ENCODE measurements at places on chromosomes 7 and 10.

DNA sequence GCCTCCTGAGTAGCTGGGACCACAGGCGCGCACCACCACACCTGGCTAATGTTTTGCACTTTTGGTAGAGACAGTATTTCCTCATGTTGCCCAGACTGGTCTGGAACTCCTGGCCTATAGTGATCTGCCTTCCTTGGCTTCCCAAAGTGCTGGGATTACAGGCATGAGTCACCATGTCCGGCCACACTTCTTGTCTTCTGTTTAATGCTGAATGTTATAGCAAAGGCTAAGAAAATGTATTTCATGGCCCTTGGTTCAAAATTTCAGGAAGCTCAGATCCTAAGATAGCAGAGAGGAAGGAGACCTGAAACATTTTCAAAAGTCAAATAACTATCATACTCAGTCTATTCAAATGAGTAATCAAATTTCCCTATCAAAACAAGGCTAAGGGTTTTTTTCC lies 229.6 kb downstream of the BAMBI start:
- DNase-seq: no peak

- DNase-seq: no peak
These were observed 232.5 kb downstream of the PTEN start for GRCh38 chr10:88095778-88096431.

- no peak for DNase-seq
These were observed 53.2 kb downstream of the STK17A start for GRCh38 chr7:43636093-43636492.

GRCh38 chr7:125358551-125359167 lies 429.0 kb upstream of the POT1 start:
- no peak for DNase-seq

DNA sequence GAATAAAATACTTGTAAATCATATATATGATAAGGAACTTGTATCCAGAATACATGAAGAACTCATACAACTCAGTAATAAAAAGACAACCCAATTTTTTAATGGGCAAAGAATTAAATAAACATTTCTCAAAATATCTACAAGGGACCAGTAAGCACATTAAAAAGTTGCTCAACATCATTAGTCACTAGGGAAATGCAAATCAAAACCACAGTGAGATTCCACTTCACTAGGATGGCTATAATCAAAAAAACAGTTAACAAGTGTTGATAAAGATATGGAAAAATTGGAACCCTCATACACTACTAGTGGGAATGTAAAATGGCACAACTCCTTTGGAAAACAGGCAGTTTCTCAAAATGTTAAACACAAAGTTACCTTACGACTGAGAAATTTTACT lies 40.3 kb upstream of the YAE1 start:
- DNase-seq: no peak

- DNase-seq: no peak
These were observed 90.9 kb downstream of the POLR1F start for GRCh38 chr7:19617901-19618300.

- DNase-seq: no peak
These were observed 162.6 kb upstream of the GDF10 start for GRCh38 chr10:47137311-47137851.

GRCh38 chr7:157010588-157011332 lies at the start of gene MNX1:
TSS of gene MNX1 (minus strand) at chr7:157010663. CDS start at chr7:157010350, 313 bp downstream.
- DNase-seq: no peak

GRCh38 chr10:12656518-12657142 lies 307.3 kb downstream of the CAMK1D start:
- no peak for DNase-seq

GRCh38 chr10:49369216-49370162 lies 26.4 kb downstream of the DRGX start:
- DNase-seq: no peak

GRCh38 chr10:110425684-110426293 lies 71.9 kb upstream of the DUSP5 start:
- no peak for DNase-seq

DNA sequence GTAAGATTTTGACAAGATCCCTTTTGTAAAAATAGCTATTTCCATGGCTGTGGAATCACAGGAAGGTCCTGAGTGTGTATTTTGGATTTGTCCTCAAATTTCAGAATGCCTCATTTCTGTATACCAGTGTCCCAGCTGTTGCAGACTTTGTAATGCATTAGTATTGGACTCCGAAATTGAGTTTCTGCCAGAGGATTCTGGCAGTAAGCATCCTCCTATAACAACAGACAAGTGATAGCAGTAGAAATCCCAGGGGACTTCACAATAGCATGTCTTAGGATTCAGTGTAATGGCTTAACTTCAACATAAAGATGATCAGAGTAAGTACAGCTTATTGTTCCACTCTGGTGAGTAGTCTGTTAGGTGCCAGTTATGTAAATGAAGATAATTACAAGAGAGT lies 104.6 kb downstream of the FOXP2 start:
- no peak for DNase-seq

GRCh38 chr7:23184709-23185359 lies 3.0 kb downstream of the NUP42 start:
- no peak for DNase-seq

DNA sequence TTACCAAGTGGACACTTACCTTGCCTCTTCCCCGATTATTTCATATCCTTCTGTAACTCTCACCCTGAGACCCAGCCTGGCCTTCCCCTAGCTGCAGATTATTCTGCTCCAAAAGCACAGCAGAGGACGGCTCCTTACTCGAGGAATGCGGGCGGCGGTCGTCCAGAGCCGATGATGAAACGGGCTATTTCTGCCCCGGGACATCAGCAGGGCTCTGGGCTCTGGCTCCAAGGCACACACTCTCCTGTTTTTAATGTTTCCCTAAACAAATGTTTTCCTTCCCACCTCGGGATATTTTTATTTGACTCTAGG lies 343 bp upstream of the C10orf71 start:
- DNase-seq: no peak

DNA sequence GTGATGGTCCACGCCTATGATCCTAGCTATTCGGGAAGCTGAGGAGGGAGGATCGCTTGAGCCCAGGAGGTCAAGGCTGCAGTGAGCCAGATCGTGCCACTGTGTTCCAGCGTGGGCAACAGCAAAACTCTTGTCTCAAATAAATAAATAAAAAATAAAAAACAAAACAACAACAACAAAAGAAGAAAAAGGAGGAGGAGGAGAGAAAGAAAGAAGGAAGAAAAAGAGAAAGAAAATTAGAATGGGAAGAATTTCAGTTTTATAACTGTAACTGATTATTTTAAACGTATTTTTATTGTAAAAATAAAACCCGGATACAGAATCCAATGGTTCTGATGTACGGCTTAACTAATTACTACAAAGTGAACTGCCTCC lies 37.2 kb upstream of the PSAP start:
- no peak for DNase-seq

GRCh38 chr7:77537136-77537777 lies at the start of gene PTPN12:
TSS of gene PTPN12 (plus strand) at chr7:77537295. CDS start at chr7:77537547, 252 bp downstream.
- no peak for DNase-seq

DNA sequence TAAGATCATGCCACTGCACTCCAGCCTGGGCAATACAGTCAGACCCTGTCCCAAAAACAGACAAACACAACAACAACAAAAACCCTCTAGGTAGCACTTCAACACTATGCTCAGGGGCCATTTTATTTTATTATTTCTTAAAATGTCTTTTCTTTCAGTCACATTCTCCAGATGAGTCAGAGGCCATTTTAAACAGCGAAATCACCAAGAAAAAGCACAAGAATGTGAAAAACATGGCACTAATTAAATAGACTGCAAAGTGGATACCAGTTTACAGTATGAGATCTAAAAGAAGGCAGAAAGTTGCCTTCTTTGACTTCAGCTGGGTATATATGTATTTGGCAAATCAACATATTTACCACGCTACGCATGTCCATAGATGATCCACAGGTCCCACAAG lies 6.1 kb upstream of the FGL2 start:
- DNase-seq: no peak

- no peak for DNase-seq
These were observed 7.2 kb upstream of the CHCHD1 start for GRCh38 chr10:73774637-73775036.

DNA sequence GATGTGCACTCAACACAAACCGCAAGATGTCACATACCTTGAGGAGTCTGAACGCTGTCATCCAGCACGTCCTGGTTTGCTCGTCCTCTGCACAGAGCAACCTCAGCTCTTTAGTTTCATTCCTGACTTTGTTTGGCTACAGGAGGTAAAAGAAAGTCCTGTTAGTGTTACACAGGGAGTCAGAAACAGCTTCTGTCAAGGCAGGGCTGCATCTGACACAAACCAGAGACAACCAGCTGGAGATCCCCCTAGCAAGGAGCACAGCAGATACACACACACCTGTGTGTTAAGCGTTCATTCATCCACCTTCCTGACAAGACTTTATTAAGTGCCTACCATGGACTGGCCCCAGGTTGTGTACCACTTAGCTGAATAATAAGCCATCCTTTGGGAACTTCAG lies 47.5 kb upstream of the DDC start:
- DNase-seq: no peak

- DNase-seq: no peak
These were observed 31.3 kb downstream of the FAM204A start for GRCh38 chr10:118310822-118311221.

GRCh38 chr10:107436568-107436967 lies 272.1 kb upstream of the SORCS1 start:
- DNase-seq: no peak

GRCh38 chr7:4653771-4654170 lies 28.3 kb upstream of the FOXK1 start:
- DNase-seq: no peak

DNA sequence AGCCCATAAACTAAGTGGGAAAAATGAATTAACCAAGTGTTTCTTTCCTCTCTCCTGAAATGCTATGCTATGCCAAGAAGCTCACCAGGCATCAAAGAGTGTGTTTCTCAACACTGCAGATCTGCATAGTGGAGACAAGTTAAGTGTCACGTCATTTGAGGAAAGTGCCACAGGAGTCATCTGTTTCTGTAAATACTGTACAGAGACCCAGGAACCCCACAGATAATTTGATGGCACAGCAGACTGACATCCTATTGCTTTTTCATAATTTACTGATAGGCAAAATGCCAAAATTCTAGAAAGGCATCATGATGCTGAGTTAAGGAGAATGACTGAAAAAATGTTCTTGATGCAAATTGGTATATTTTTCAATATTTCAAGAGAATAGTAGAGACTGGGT lies 124.3 kb downstream of the NRCAM start:
- DNase-seq: no peak

DNA sequence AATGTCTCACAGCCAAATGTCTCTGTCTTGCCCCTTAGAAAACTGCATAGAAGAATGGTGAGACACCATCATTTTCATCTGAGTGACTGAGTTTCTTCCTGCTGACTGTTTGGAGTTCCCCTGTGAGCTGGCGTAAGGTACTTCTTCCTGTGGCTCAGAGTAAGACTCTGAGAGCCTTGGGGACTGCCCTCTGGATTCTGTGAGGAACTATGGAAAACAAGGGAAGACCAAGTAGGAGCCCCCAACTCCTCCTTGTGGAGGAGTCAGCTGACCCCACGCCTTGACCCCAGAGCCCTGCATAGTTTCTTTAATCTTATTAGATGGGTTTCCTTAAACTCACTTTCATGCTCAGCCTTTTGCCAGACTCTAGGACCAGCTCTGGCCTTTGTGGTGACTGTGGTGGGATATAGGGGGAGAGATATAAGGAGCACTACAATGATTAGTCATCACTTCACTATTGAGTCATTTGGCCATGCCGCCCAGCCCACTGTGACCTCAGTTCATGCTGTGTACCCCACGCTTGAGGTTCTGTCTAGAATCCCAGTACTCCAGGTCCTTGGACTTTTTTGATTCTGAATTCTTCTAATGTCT lies 51.8 kb upstream of the FAM133B start:
- no peak for DNase-seq

GRCh38 chr10:113096128-113096996 lies 146.3 kb downstream of the TCF7L2 start:
- DNase-seq: no peak

DNA sequence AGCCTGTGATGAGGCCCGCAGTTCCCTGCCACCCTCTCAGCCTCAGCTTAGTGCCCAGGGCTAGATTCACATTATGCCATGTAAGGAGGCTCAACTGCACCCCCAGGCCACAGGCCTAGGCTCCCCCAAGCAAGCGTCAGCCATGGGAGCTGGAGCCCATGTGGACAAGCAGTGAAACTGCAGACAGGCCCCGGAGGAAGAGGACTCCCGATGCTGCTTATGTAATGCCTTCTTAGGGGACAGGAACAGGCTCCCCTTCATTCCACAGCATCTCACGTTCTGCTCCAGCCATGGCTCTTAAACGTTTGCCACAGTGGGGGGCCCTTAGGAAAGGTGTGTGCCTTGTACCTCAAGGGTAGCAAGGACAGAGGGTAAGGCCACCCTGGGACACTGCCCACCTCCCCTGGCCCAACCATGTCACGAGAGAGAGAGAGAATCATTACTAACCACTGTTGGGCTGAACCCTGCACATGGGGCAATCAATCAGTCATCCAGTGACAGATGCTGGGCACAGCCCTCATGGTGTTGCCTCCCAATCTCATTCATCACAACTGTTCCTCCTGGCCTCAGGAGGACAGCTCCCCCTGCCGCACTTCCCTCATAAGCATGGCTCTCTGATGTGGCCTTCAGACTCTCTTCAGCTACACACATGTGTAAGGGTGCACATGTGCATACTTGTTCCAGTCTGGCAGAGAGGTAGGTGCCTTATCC lies 263.0 kb downstream of the GRID1 start:
- DNase-seq: no peak

DNA sequence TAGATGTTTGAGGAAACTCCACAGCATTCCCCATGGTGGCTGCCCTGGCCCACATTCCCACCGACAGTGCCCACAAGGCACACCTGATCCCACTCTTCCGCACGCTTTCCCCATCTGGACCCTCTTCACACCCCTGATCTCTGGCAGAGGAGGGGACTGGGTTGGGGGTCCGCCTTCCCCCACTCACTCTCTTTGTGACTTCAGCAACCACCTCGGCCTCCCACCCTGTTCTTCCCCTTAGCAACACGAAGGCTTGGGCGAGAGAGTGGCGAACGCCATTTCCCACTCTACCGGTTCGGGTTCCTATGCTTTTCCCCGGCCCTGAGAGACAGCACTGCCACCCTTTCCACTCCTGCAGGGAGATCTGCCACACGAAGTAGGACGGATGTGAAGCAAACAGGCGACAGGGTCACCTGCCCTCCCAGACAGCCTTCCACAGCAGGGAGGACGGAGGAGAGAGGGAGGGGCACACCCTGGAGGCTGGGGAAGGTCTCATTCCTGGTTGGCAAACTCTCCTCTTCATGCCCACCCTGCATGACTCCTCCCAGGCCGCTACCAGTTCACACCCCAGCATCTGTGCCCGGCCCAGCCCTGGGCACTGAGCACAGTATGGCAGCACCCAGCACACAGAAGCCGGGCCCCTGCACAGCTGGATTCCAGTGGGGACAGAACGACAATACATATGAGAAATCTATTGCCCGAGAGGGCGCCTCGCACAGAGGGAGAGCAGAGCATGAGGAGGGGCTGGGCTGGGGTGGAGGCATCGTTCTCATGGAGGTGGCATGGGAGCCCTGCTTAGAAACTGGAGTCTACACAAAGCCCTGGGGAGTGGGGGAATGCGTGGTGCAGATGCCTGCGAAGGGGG lies 93.5 kb downstream of the PAXIP1 start:
- DNase-seq: no peak

GRCh38 chr10:124004663-124005004 lies 88.8 kb downstream of the CHST15 start:
- DNase-seq: no peak

GRCh38 chr7:49520951-49521350 lies 252.5 kb upstream of the VWC2 start:
- DNase-seq: no peak

All from cortex of kidney (tissue), 1 donor.